SJCRH30 (cell line): ENCODE measurements at places on chromosomes 1 and 21. TPM values are rescaled to one million over a fixed set of nuclear protein-coding genes. Genes with fewer than 3 reads are reported as not detected.
A peak's percentile ranks its signal among the peaks of the same experiment; 100 is the strongest.

DNA sequence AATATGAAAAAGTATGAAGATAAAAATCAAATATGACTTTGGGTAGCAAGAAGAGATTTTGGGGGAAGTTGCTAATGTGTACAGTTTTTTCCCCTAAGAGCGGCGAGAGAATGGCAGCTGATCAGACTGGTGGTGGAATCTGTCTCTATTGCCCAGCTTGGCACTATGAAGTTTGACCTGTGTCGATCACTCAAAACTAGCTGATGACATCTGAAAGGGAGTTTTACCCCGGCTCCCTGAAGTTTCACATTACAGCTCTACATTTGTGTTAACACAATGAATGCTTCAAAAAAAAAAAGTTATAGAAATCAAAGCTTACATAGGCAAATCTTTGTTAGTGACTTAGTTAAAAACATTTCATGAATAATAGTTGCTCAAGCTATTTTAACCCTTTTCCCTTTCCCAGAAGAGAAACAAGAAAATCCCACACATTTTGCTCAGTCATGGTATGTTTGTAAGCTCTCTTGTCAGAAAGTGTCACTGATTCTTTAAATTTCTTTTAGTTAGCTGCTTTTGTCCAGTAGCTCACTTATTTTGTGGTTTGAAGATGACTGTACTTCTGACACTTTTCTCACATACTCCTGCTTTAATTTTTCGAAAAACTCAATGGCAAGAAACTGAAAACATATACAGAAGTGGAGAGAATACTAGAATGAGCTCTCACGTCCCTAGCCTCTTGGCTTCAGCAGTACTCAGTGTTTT lies 41.3 kb downstream of the DYRK1A start:
- H3K36me3 ChIP-seq, result peaks cover 3% of the 10 kb centered on the region
- H3K27me3 ChIP-seq, result no peaks in the 10 kb centered on the region
- no peak for DNase-seq
- H3K4me3 ChIP-seq, result no peak overlapping the region
- no peak overlapping the region for H3K27ac ChIP-seq
- no peaks in the 10 kb centered on the region for H3K4me1 ChIP-seq

DNA sequence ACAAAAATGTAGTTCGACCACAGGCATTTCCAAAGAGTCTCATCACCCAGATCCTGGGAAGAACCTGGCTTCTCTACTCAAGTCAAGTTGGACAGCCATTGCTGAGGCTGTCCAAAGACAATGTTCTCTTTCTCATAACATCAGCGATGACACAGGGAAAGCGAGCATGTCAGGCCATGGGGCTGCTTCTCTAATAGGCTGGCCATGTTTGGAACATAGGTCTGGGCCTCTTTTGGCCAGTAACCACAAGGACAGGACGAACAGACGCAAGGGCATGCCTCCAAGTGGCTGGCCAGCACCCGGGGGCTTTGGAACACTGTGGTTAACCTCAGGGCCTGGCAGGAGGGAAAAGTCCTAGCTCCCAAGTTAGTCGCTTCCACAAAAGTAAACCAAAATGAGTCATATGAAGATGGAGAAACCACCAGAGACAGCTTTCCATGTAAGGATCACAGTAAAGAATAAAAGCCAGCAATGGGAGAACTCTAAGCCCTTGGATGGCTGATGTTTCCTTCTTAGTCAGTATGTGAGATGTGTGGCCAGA lies 80.6 kb upstream of the SLC44A3 start:
- no peaks in the 10 kb centered on the region for H3K27me3 ChIP-seq
- H3K36me3 ChIP-seq, result no peaks in the 10 kb centered on the region
- H3K4me1 ChIP-seq, result peaks cover 50% of the 10 kb centered on the region
- peak overlapping the region; percentile 68 for H3K27ac ChIP-seq
- DNase-seq, result peak; percentile 86

DNA sequence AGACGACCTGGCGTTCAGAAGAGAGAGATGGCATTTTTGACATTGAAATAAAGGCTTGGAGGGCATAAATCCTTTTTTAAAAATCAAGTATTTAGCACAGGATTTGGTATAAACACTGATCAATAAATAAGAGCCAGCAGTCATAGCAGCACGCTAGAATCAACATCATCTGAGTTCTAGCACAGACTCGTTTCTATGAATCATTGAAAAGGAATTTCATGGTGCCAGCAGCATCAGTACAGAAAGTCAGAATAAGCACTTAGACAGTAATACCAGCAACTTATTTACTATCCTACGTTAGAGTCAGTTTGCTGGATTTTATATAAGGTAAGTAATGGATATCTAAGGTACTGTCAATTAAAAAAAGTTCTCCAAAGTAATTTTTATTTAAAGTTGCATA lies 119.3 kb downstream of the HLCS start:
- H3K36me3 ChIP-seq, result no peaks in the 10 kb centered on the region
- no peak for DNase-seq
- H3K4me1 ChIP-seq, result peaks cover 13% of the 10 kb centered on the region
- no peaks in the 10 kb centered on the region for H3K27me3 ChIP-seq
- H3K27ac ChIP-seq, result no peak overlapping the region
- no peak overlapping the region for H3K4me3 ChIP-seq

The CD1E gene
- total RNA-seq, result 0.10 and 0.34 TPM in 2 replicates

- H3K27me3 ChIP-seq, result peaks cover 13% of the 10 kb centered on the region
- peak overlapping the region; percentile 8; the same call in 1 of the 2 replicates for H3K27ac ChIP-seq
- no peaks in the 10 kb centered on the region for H3K36me3 ChIP-seq
- peak overlapping the region; percentile 61 for H3K4me3 ChIP-seq
These were observed 1.1 kb downstream of the SKI start for GRCh38 chr1:2229037-2229864.

DNA sequence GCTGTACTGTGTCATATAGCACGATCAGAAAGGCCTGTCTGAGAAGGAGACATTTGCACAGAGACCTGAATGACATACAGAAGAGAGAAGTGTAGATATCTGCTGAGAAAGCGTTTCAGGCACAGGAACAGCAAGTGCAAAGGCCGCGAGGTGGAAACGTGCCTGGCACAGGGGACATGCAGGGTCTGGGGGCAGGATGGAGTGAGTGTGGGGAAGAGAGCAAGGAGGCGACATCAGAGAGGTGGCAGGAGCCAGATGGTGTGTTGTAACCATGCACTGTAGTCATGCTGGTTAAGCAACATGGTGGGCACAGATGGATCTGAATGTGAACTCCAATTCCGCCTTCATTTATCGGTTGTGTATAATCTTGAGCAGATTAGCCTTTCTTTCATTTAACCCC lies 13.0 kb downstream of the KRTCAP2 start:
- no peak overlapping the region for H3K4me3 ChIP-seq
- no peaks in the 10 kb centered on the region for H3K27me3 ChIP-seq
- no peak overlapping the region for H3K27ac ChIP-seq
- no peaks in the 10 kb centered on the region for H3K4me1 ChIP-seq
- no peaks in the 10 kb centered on the region for H3K36me3 ChIP-seq
- DNase-seq, result no peak

The CLCA1 gene
- not detected in 2 replicates for total RNA-seq

GRCh38 chr1:44939061-44939460 lies 47.3 kb downstream of the EIF2B3 start:
- H3K4me1 ChIP-seq, result no peaks in the 10 kb centered on the region
- no peaks in the 10 kb centered on the region for H3K27me3 ChIP-seq
- no peaks in the 10 kb centered on the region; the same call in 1 of the 2 replicates for H3K36me3 ChIP-seq
- no peak for DNase-seq
- H3K4me3 ChIP-seq, result no peak overlapping the region
- H3K27ac ChIP-seq, result no peak overlapping the region

GRCh38 chr1:234395297-234395696 lies 22.0 kb downstream of the COA6 start:
- H3K36me3 ChIP-seq, result peaks cover 4% of the 10 kb centered on the region; the same call in 1 of the 2 replicates
- no peak overlapping the region for H3K27ac ChIP-seq
- DNase-seq, result no peak
